Suprapubic skin (tissue), 4 donors: ENCODE measurements at places on chromosomes 5 and 9. TPM values are rescaled to one million over a fixed set of nuclear protein-coding genes. Genes with fewer than 3 reads are reported as not detected.

The BTNL8 gene
- 0.51 TPM for total RNA-seq

The SMAD5 gene
- 63.3 TPM for total RNA-seq

GRCh38 chr9:123437201-123437600, 81.2 kb downstream of the CRB2 start:
- no peak for DNase-seq
- H3K36me3 ChIP-seq = peaks cover 51% of the 10 kb centered on the region
- no peak overlapping the region for H3K4me3 ChIP-seq
- no peaks in the 10 kb centered on the region for H3K4me1 ChIP-seq

The ELOVL7 gene
- total RNA-seq = 16.6 TPM

- no peaks in the 10 kb centered on the region for H3K27me3 ChIP-seq
- no peaks in the 10 kb centered on the region for H3K4me1 ChIP-seq
- no peak overlapping the region for H3K27ac ChIP-seq
- DNase-seq = no peak
- no peak overlapping the region for H3K4me3 ChIP-seq
These were observed 340.6 kb downstream of the CAAP1 start for GRCh38 chr9:26551971-26552370.

GRCh38 chr5:1896602-1897376, 14.1 kb upstream of the IRX4 start:
- H3K27me3 ChIP-seq = peaks cover 23% of the 10 kb centered on the region
- no peak overlapping the region for H3K27ac ChIP-seq
- H3K4me1 ChIP-seq = no peaks in the 10 kb centered on the region
- H3K36me3 ChIP-seq = no peaks in the 10 kb centered on the region
- DNase-seq = no peak
- H3K4me3 ChIP-seq = no peak overlapping the region

DNA sequence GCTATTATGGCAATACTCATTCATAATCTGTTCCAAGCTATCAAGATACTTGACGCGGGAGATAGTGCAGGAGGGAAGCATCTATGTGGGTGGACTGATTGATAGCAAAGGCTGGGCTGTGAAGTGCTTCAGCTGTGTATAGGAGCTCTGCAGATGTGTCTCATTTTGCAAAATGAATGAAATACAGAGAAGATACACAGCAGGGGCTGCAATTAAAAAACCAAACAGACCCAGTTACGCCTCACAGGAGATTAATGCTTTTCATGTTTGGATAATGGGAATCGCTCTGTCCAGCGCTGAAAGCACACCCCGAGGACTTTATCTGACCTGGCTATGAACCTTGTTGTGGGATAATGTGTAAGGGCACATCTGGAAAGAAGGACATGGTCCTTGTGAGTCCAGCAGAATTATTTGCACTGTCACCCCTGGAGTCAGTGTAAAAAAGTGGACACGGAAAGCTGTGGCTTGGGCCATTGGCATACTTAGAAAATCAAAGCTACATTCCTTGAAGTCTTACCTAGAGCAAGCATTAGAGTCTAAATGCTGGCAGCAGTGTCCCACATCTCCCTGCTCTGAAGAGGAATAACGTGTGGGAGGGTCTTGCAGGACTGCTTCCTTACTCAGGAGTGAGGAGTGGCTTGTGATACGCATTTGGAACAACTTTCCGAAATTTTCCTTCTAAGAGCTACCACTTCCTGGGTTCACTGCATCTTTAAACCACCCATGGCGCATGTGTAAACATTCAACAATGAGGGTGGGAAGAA, 2.6 kb downstream of the SH3RF2 start:
- H3K27me3 ChIP-seq = no peaks in the 10 kb centered on the region
- DNase-seq = no peak
- no peaks in the 10 kb centered on the region for H3K36me3 ChIP-seq
- peaks cover 61% of the 10 kb centered on the region for H3K4me1 ChIP-seq
- peak overlapping the region; percentile 48 for H3K4me3 ChIP-seq

The C9orf153 gene
- 7.6 TPM for total RNA-seq

The C5orf58 gene
- total RNA-seq = not detected
